ENCODE measurements at places on chromosomes 1 and 21.

GRCh38 chr1:119115311-119115710 lies 25.1 kb downstream of the WARS2 start:
- DNase-seq = no peak

DNA sequence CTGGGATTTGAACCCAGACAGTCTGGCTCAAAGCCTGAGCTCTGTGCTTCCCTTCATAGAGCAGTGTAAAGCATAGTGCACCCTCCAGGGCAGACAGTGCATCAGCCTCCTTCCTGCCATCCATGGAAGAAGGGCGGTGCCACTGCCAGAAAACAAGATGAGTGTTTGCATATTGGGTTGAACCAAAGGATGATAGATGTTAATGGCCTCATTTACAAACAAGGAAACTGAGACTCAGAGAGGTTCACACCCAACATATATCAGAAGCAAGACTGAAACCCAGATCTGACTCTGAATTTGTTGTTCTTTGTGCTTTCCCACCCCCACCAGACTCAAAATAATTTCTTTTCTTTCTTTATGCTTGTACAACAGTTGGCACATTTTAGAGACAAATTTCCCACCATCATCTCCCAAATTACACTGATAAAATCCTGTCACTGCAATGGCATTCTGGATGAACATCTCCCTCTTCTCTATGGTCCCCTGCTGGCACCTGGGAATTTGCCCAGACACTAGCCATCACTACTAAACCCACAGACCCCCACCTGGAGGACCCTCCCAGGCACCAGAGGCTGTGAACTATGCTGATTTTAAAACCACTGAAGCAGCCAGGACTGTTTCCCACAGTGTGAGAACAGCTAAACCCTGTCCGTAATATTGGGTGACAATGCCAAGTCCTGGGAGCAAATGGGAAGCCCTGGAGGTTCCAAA lies 45.4 kb upstream of the MPZL1 start:
- DNase-seq = no peak

DNA sequence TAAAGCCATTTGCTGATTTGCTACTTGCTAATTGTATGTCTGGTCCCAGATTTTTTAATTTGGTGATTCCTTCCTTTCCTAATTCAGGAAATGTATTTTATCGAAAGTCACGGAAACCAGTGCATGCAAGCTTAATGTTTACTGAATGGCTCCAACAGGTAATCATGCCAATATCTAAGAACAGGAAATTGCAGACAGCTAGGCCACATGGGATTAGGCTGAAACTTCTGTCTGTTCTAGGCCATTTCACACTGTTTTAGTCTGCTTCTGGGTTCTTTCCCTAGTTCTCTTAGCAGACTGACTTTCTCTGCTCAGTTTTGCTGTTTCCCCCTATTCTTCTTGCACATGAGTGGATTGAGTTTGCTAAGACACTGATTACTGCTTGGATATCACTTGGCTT lies 111.4 kb downstream of the NTNG1 start:
- no peak for DNase-seq

GRCh38 chr1:217776693-217777092 lies 145.5 kb downstream of the SPATA17 start:
- DNase-seq = no peak

DNA sequence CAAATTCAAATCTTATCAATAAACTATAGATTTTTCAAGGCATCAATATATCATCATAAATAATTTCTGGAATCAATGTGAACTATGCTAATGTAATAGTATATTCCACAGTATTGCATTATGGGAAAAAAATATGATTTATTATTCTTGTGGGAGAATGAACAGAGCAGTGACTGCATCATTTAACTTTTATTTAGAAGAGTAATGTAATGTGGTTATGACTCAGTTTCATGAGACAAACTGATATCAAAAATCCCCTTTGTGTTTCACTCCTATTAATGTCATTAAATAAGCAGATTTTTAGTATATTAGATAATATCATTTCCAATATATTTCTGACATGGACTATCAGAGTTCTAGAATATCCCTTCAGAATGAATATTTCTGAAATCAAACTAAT lies 187.6 kb downstream of the LRRC40 start:
- DNase-seq = no peak

DNA sequence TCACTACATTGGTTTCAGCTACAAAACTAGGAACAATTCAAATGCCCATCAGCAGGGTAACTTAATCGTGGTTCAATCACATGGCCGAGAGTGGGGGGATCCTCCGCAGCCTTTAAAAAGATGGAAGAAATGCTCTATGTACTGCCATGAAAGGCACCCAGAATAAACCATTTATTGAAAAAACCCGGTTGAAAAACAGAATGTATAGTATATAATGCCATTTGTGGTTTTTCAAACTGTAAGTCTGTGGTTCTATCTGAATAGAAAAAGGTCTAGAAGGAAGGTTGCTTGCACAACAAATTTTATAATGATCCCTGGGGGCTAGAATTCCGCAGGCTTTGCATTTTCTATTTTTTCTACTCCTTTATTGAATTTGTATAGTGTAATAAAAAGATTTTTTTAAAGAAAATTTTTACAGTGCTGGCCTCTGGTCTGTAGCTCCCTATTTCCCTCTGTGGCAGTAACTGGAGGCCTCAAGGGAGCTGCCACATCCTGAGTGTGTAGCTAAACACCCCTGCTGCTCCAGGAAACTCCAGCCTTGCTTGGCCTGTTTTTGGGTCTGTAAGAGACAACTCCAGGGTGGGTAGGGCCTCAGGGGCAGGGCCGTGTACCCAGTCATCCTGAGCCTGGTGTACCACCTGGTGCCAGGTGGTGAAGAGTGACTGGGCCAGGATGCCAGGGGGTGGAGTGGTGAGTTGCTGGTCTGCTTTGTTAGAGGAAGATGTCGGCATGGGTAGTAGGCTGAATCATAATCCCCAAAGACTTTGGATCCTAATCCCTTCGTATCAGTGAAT lies 51.5 kb upstream of the EPS8L3 start:
- no peak for DNase-seq

GRCh38 chr1:1541956-1542765 lies 1.7 kb upstream of the TMEM240 start:
- DNase-seq = no peak

GRCh38 chr1:118934706-118935105 lies 53.4 kb downstream of the TBX15 start:
- no peak for DNase-seq

- no peak for DNase-seq
Observed at GRCh38 chr1:47417170-47418044, 1.3 kb downstream of the FOXE3 start.

- DNase-seq = no peak
Observed at GRCh38 chr1:65470766-65471165, 50.3 kb downstream of the LEPR start.

- DNase-seq = peak; percentile 58
Observed at GRCh38 chr1:156625436-156626078, 6.3 kb downstream of the HAPLN2 start.

DNA sequence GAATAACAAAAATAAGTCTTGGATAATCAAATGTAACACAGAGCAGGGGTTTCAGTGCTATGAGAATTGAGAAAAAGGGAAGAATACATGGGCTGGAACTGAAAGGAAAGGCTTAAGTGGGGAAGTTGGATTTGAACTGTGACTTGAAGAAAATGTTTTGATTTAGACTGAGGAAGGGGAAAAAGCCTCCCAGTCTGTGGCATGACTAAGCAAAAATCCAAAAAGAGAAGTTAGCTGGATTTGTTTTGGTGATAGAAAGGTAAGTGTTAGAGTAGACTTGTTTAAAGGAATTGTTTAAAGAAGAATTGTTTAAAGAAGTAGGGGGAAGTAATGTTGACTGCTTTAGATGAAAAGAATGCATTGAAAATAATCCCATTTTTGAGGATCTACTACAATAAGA lies 46.0 kb downstream of the KCNK2 start:
- no peak for DNase-seq

DNA sequence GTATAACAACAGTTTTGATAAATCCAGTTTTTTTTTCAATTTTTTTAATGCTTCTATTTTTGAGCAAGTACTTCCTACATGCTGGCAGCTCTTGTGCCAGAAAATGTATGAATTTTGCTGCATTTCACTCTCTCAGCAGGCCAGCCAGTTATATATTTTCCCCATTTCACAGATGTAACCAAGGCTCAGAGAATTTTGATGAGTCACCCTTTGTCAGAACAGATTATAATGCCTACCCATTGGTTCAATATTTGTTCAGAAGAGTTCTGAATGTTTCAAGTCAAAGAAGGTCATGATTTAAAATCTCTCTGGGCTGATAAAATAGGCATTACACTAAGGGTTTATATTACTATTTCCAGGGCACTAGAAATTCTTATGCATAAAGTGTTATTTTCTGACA lies 452.2 kb downstream of the RWDD3 start:
- DNase-seq = no peak

GRCh38 chr1:25813734-25814471 lies 5.9 kb upstream of the MTFR1L start:
- no peak for DNase-seq

DNA sequence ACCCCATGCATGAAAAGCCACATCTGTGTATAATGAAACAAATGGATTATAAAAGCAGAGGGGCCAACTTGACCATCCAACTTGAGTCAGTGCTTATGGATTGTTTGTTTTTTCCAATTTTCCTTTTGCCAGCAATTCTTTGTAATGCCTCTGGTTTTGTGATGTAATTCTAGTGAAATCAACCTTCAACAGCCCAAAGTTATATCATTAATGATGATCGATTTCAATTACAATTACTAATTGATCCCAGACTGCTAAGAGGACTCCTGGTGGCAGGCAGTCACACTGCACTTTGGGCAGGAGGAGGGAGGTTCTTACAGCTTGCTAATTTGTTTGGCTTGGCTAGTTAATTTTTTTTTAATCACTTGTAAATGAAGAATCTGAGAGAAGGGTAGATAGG lies 552.3 kb downstream of the NUF2 start:
- no peak for DNase-seq

- DNase-seq = peak; percentile 88
Observed at GRCh38 chr1:108559215-108560186, at the start of gene EEIG2. Gene EEIG2 (plus strand): TSS chr1:108560100. CDS start chr1:108560429, 329 bp downstream.

DNA sequence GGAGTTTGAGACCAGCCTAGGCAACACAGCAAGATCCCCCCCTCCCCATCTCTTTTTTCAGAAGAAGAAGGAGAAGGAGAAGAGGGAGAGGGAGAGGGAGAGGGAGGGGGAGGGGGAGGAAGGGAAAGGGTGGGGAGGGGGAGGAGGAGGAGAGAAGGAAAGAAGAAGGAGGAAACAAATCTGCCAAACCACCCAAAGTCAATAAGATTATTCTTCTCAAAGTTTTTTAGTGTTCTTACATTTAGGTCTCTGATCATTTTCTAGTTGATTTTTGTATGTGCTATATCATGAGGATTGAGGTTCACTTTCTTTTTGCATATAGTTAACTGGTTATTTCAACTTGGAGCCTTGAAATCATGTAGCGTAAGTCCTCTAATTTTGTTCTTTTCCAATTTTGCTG lies 56.3 kb downstream of the VPS26C start:
- no peak for DNase-seq

- DNase-seq = no peak
Observed at GRCh38 chr1:102891868-102892625, 216.3 kb downstream of the COL11A1 start.

DNA sequence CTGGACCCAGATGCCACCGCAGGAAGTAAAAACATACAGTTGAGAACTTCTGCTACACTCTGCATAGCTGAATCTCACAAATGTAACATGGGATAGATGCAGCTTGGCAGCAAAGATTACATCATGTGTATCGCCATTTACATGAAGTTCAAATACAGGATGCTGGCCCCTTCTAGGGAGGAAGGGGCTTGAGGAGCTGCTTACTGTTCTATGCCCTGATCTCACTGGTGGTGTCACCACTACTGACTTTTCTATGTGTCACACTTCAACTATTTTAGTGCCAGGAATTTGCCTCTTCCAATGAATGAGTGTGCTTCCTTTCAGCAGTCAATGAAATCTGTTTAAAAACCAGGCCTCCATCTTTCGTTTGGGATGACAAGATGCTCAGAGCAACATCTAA lies 31.1 kb downstream of the MRAP start:
- DNase-seq = no peak

GRCh38 chr1:33110477-33110876 lies 29.5 kb downstream of the AZIN2 start:
- no peak for DNase-seq

GRCh38 chr1:11321656-11322491 lies 48.9 kb downstream of the UBIAD1 start:
- DNase-seq = no peak

- no peak for DNase-seq
Observed at GRCh38 chr1:99992760-99993467, 23.1 kb downstream of the SLC35A3 start.

GRCh38 chr21:14284481-14284880 lies 68.5 kb downstream of the RBM11 start:
- no peak for DNase-seq

- no peak for DNase-seq
Observed at GRCh38 chr1:56068210-56068609, 511.2 kb downstream of the PLPP3 start.

DNA sequence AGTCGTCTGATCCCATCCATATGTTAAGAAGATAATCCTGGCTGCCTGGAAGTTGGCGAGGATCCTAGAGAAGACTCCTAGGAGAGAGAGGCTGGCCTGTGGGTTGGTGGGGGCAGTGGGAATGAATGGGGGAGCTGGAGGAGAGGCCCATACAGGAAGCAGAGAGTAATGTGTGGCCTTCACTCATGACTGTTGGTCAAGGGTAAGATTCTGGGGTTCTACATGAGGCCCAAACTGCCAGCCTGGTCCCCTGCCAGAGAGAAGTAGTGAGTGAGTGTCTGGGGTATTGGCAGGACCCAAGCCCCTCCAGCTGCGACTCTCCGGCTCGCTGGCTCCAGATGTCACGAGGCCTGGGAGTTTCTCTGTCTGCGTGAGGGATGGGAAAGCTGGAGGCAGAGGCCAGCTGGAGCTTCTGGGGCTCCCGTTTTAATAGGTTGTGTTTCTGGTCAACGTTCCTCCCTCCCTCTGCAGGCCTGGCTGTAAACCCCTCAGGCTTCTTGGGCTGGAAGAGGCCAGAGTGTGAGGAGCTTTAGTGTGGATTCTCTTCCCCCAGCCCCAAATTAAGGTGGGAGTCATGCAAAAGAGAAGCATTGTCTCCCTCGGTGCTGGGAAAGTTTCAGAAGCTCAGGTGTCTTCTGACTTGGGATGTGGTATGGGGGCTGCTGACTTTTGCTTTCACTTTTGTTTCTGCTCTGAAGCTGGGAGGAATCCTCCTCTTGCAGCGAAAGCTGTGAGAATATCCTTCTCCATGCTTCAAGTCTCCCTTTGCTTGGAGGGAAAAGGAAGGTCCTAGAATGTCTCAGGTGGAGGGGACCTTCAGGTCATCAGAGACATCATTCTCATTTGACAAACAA lies 2.6 kb downstream of the TMEM51 start:
- no peak for DNase-seq

- no peak for DNase-seq
Observed at GRCh38 chr1:67705735-67706453, 20.9 kb downstream of the GADD45A start.

GRCh38 chr1:230825761-230826160 lies 42.6 kb downstream of the C1orf198 start:
- DNase-seq = no peak

Data from central memory CD4-positive, alpha-beta T cell (primary cell).